ENCODE measurements at places on chromosomes 1 and 21. TPM values are rescaled to one million over a fixed set of nuclear protein-coding genes. Genes with fewer than 3 reads are reported as not detected.

Gene PTGFR
- 58.9 TPM for total RNA-seq

Gene BSND
- not detected for total RNA-seq

Gene MYOC
- total RNA-seq, result 0.23 TPM

Gene FCGR1A
- total RNA-seq, result not detected

Gene PIK3R3
- total RNA-seq, result 3.1 TPM

All from smooth muscle cell of the coronary artery (primary cell).